ENCODE measurements at places on chromosomes 1 and 21.

- DNase-seq: no peak
Measured at GRCh38 chr1:236204039-236204438, 61.7 kb downstream of the GPR137B start.

- DNase-seq: no peak
Measured at GRCh38 chr1:23567996-23568607, 8.8 kb upstream of the ID3 start.

DNA sequence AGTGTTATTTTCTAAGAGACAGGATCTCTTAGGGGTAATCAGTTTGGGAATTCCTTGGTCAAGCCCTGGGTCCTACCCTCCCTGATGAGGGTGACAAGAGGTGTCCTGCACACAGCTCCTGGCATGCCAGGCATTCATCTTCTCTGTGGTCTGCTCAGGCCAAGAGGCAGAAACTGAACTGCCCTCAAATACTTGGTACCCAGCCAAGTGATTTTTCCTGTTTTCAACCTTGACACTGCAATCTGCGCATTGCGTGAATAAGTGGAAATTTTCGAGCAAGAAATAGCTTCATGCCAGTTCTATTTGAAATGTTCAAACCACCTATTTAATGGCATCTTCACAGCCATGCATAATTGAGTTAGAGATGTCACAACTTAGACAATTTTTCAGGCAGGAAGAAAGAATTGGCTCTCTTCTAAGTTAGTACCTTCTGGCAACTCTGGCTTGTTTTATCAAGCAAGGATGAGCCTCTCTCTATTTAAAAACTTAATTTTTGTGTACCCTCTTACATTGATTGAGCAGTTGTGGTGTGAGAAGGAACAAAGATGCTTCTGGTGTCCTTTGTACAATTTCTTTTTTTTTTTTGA lies 27.0 kb downstream of the DNM3 start:
- DNase-seq: no peak

DNA sequence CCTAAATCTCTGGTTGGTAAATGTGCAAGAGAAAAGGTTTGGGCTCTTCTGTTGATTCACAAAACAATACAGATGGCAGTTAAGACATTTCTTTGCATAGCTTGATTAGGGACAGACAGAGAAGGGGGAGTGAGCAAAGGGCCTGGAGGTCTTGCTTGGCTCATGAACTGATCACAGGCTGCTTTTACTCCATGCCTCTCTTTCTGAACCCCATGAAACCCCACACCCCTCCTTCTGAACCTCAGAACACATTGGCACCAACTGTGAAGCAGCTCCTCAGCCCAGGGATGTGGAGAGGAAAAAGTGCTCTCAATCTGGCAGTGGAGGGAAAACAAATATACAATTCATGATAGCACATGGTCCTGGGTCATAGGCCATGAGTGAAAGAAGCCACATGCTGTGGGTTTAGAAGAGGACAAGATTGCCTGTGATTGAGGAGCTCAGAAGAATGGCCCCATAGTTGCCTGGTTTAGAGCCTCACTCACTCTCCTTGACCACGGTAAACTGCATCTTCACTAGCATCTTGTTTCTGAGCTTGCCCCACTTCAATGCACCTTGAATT lies 111.6 kb upstream of the GADD45A start:
- DNase-seq: peak; percentile 53

DNA sequence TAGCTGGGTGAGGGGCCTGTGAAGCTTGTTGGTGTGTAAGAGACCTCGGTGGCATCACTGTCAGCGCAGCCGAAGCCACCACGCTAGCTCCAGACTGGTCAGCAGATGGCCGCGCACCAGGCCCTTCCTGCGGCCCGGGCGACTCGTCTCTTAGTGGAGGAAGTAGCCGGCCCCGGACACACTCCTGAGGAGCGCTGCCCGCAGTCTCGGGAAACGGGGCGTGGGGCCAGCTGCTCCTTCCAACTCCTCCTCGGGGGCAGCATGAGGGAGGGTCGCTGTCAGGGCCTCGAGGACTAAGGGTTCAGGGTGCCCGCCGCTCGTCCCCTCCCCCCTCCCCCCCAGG lies 20.4 kb downstream of the H3-3A start:
- DNase-seq: no peak

GRCh38 chr1:244104309-244105060 lies 53.4 kb downstream of the ZBTB18 start:
- no peak for DNase-seq

DNA sequence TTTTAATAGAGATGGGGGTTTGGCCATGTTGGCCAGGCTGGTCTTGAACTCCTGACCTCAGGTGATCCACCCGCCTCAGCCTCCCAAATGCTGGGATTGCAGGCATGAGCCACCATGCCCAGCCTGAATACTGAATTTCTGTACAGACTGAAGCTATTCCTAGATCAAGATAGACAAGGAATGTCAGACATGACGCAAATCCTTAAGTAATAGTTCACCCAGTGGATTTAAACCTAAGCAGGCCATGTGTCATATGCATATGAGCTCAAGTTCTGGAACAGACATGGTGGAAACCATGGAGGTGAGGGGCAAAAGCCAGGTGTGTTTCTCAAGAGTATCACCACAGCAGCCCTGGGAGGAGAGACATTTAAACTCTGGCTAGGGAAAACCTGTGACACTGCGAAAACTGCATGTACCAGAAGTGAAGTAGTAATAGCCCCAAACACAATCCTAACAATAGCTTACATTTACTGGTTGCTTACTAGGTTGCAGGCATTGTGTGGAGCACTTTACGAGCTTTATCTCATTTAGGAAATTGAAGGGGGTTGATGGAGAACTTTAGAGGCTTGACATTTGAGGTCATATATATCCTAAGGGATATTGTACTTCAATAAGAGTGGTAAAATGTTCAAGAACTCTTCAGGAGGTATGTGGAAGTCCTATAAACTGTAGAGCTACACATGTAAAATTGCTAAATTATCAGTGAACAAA lies 31.7 kb upstream of the MAN1A2 start:
- no peak for DNase-seq

DNA sequence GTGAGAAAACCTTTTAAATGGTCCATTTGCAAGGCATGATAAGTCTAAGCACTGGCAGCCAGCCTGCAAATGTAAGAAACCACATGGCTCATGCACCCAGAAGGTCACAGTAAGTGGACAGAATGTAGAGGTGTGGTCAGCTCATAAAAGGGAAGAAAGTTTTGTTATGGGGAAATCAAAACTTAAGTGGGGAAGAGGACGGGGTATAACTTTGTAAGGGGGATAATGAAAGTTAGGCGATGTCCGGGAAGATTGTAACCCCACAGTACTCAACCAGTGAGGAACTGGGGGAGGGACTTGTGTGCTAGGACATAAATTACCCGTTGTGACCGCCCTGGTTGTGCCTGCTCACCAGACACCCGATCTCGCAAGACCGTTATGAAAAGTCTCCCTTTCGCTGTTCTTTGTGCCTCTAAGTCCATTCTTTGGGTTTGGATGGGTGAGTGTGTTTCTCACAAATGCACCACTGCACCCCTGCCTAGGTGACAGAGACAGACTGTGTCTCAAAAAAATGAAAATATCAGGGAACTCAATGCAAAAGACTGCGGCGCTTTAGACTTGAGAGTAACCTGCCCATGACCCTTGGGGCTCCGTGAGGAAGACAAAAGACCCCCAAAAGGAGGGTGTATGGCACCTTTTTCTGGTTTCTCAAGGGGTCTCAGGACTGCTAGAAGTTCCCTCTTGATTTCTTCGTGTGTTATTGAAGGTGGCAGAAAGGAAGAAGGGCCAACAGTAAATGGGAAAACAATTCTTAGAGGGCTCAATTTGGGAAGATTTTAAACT lies 28.6 kb upstream of the ZNF496 start:
- no peak for DNase-seq

DNA sequence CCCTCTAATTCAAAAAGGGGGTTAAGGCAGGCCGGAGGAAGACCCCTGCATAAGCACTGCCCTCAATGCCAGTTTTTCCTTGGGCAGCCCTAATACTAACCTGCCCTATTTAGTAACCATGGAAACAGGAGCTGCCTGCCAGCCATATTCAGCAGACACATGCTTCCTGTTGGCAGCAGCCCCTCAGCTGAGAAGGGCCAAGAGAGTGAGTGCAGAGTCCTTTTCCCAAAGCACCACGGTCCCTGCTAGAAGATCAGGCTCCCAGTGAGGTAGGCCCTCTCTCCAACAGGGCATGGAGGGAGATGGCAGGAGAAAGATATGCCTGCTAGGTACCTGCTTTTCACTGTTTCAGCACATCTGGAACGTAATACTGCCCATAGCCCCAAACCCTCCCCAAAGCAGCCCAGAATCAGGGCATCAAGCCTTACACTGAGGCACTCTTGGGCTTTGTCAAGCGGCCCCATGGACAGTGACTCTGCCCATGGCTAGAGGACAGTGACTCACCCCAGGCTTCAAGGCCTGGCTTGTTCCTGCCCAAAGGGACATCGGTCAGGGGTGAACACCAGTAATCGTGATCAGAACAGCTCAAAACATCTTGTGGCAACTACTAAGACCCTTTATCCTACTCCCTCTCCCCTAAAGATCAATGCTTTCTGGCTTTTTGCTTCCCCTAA lies 64.5 kb downstream of the BCAR3 start:
- peak; percentile 66 for DNase-seq

Data from DMS79 (cell line).